GM03348 (cell line): ENCODE measurements at places on chromosomes 3 and 15.

DNA sequence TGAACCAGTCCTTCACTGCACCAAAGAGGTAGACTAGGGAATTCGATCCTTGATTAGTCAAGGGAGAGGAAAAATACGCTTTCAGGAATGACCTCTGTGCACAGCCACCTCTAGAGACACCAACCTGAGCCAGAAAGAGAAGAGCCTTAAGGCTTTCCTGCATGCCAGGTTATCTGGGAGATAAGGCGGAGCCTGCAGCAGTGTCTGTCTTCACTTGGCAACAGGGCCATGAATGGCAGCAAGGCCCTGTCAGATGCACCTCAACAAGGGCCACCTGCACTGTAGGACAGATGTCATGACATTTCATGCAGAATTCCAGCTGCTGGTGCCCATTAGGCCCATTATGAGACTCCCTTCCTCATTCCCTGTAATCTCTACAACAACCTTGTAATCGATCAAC is 88.1 kb downstream of the MEX3B start:
- no peak for DNase-seq

GRCh38 chr3:87398168-87398801 is 121.9 kb upstream of the POU1F1 start:
- DNase-seq: no peak

- DNase-seq: no peak
These were observed 208.7 kb upstream of the BHLHE40 start for GRCh38 chr3:4770561-4770960.

DNA sequence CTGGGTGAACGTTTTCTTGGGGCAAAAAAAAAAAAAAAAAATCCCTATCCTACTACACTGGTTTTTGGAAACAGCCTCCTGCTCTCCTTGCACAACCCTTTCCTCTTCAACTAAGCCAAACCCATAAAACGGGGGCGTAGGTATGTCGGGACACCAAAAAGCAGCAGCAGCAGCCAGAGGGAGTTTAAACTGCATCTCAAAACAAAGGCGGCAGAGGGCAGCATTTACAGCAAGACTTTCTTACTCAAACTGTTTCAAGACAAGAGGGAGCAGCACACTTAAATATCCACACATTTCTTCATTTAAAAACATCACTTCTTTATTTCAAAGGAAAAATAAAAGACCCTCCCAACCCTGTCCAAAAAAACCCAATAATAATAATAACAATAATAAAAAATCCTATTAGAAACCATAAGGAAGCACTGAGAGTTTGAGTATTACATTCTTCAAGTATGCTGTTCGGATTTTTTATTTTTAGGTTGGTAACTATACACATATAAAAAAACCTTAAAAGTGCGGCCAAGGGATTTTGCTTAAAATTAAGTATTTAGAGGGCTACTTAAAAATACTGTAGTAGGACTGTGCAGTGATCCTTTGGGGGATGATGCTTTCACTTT is 43.9 kb upstream of the PLXND1 start:
- DNase-seq: peak; percentile 76

GRCh38 chr15:72184165-72184811 is 13.3 kb downstream of the GRAMD2A start:
- peak; percentile 72 for DNase-seq

GRCh38 chr3:149538371-149538770 is 63.9 kb downstream of the TM4SF4 start:
- DNase-seq: no peak

DNA sequence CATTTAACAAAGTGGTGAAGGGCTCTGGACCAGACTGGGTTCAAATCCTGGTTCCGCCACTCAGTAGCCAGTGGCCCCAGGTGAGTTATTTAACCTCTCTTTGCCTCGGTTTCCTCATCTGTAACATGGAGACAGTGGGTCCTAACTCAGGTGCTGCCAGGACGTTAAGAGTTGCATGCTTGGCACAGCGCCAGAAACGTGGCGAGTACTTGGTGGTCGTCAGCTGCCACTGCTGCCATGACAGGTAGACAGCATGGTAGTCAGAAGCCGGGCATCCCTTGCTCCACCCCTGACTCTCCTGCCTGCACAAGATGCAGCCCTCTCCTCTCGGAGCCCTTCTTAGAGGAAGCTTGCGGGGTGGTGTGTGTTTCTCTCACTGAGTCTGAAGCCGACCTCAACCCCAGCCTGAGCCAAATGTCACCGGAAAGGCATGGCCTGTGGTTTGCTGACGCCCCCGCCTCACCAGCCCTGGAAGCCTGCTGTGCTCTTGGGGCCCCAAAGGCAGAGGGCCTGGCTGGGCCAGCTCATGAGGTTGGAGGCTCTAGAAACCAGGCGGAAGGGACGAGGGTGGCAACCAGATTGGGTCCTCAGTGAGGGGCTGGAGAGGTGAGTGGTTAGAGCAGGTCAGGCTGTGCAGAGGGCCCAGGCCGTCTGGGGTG is 160.8 kb upstream of the TLE3 start:
- no peak for DNase-seq

DNA sequence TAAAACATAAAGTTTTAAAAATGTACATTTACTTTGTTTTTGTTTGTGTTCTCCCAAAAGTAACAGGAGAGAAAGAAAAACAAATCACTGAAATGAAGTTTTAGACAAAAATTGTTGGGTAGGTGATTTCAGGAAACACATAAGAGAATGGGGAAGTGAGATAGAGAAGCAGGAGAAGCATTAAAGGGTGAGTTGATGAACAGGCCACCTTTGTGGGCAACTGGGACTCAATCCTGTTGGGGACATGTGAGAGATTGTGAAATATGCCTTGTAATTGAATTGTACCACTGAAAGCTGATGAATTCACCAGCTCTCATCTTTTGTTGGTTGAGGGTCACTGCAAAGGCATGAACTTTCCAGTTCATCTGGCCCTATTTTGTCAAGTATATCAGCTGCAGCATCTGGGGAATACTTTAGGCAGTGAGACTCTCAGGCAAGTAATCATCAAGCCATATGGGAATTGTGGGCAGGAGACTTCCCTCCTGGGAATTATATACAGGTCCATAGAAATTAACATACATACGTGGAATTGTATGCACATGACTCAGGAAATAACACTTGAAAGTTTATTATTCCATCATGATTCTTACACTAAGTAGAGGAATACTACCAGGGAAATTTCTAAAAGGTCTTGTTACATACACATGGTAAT is 181.0 kb downstream of the ZBBX start:
- no peak for DNase-seq

GRCh38 chr3:184489268-184489841 is 72.2 kb upstream of the EPHB3 start:
- DNase-seq: no peak

GRCh38 chr3:123657568-123657967 is 72.7 kb upstream of the HACD2 start:
- DNase-seq: no peak
